ENCODE measurements at places on chromosomes 5 and 9.

GRCh38 chr9:90801241-90801972 lies at the start of gene SYK:
Gene SYK, plus strand, starts transcription at chr9:90801819. Its CDS starts 42,080 bp downstream, at chr9:90843899.
- peak; percentile 91 for DNase-seq

DNA sequence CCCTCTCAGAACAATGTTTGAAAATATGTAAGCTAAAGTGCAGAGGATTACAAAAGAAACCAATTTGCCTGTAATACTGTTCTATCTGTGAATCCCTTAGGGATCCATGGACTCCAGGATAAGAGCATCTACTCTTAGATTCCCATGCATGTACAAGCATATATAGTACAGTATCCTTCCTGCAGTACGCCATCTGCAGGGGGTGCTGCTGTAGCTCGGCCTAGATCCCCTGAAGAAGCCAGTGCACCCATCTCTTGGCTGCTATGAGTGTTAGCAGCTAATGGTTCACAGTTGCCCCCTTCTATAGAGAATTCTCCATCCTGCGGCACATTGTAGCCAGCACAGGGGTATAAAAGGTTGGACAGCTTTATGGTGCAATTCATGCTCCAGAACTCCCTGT lies 61.8 kb upstream of the SLC30A5 start:
- DNase-seq, result no peak

- DNase-seq, result no peak
Observed at GRCh38 chr9:129237803-129238202, 59.7 kb upstream of the IER5L start.

GRCh38 chr5:113269023-113269997 lies 165.5 kb downstream of the TSSK1B start:
- no peak for DNase-seq

All from upper lobe of right lung (tissue), 1 donor.